ENCODE measurements at places on chromosomes 13 and 19.

GRCh38 chr19:41307954-41308449, 2.0 kb upstream of the CCDC97 start:
- DNase-seq: no peak

DNA sequence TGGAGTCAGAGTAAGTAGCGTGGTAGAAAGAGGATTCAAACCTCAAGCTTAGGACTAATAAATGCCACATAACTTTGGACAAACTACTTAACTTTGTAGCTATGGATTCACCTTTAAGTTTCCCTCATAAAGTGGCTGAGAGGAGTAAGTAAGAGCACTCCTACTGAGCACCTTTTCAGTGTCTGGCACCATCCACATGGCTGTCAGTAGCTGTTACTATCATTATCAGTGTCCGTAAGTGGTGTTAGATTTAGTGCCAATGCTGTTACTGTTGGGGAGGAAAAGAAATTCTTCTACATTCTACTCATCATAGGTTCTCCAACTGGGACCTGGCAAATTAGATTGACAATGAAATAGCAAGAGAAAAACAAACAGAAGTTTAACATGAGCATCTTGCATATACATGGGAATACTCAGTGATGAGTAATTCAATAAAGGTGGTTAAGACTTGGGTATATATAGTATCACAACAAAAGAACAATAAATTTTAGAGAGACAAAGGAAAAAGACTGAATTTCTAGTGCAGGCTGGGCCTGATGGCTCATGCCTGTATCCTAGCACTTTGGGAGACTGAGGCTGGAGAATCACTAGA, 165.6 kb upstream of the NBEA start:
- no peak for DNase-seq

GRCh38 chr19:37905946-37906868, at the start of gene WDR87:
Gene WDR87, minus strand, starts transcription at chr19:37906594. Its CDS starts 8,355 bp downstream, at chr19:37898239.
- DNase-seq: no peak

DNA sequence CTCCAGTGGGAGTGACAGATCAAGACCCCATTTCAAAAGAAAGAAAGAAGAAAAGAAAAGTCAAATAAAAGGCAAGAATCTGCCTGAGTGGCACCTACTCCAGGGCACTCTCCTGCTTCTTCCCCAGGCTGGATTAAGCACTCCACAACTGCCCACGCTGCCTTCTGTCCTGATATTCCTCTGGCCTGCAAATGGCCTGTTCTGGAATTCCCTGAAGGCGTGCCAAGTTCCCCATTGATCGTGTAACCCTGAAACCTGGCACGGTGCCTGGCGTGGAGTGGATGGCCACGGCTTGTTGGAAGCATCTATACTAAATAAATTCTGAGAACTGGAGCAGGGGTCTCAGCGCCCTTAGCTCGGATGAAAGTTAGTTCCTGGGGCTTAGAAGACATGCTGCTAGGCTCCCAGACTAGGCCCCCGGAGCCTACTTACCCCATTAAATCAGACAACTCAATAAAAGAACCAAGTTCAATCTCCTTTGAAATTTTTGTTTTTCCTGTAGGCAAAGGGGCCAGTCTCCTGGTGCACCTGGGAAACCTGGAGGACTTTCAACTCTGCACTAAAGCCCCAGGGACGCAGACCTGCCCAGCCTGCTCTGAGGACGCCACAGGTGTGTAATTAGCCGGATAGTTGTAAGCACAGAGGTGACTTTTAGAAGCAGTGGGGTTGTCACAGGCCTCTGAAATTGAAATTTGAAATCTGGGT, 21.9 kb downstream of the ANKRD27 start:
- DNase-seq: no peak

GRCh38 chr19:7535047-7535997, at the start of gene PNPLA6:
Gene PNPLA6, plus strand, starts transcription at chr19:7535717. Its CDS starts 72 bp downstream, at chr19:7535789.
- peak; percentile 97 for DNase-seq

GRCh38 chr19:42366673-42367072, 23.4 kb downstream of the CNFN start:
- DNase-seq: no peak

GRCh38 chr13:74678308-74678965, 544.2 kb upstream of the KLF12 start:
- DNase-seq: no peak

DNA sequence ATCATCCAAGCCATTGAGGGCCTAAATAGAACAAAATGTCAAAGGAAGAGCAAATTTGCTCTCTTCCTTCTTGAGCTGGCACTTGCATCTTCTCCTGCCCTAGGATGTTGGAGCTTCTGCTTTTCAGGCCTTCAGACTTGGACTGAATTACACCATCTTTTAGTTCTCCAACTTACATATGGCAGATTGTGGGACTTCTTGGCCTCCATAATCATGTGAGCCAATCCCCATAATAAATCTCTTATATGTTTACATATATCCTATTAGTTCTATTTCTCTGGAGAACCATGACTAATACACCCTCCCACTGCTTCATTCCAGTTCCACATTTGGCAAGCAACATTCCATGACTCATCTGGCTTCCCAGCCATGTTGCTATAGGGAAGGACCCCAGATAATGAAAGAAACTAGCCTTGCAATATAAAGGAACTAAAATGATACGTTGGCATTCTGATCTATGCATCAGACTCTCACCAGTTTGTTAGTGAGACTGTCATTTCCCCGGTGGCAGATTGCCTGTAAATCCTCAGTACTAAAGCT, 11.0 kb upstream of the ACOD1 start:
- peak; percentile 99 for DNase-seq

GRCh38 chr19:30784850-30785457, 412.8 kb downstream of the ZNF536 start:
- DNase-seq: peak; percentile 87

DNA sequence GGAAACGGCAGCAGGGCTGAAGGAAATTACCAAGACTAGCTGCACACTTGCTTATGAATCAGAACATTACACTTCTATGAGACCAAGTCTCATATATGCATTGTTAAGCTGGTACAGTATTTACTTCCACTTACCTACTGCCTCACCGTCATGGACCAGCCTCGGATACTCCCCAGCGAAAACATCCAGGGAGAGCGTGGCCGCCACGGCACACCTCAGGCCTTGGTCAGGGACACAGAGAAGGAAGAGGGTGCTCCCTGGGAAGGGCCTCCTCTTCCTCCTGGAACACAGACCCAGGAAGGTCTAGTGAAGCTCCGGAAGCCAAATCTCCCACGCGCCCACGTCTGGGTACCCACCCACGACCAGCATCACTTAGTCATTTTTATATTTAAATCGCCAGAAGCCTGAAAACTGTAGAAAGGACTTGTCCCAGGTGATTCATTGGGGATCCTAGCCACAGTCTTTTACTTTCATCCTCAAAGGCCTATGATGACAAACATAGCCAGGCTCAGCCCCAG, 24.4 kb upstream of the MTIF3 start:
- DNase-seq: no peak

DNA sequence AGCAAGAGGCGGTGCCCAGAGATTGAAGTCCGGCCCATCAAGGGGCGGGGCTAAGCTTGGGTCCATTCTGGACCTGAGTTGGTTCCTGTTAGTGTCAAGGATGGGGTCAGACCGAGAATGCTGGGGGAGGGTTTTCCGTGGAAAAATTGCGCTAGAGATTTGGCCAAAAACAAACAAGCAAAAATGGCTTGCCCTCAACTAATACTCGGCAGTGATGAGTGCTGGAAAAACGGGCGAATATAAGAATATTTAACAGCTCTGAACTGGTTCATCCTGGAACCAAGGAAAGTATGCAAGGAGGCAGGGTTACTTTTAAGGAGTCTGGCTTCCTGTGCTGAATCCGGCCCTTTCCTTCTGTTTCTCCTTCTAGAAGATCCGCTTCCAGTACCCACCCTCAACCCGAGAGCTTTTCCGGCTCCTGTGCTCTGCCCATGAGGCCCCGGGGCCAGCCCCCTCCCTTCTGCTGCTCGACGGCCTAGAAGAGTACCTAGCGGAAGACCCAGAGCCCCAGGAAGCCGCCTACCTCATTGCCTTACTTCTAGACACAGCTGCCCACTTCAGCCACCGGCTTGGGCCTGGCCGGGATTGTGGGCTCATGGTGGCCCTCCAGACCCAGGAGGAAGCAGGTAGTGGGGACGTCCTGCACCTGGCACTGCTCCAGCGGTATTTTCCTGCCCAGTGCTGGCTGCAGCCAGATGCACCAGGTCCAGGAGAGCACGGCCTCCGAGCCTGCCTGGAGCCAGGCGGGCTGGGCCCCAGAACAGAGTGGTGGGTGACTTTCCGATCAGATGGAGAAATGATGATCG, 880 bp downstream of the SWSAP1 start:
- peak; percentile 26 for DNase-seq

DNA sequence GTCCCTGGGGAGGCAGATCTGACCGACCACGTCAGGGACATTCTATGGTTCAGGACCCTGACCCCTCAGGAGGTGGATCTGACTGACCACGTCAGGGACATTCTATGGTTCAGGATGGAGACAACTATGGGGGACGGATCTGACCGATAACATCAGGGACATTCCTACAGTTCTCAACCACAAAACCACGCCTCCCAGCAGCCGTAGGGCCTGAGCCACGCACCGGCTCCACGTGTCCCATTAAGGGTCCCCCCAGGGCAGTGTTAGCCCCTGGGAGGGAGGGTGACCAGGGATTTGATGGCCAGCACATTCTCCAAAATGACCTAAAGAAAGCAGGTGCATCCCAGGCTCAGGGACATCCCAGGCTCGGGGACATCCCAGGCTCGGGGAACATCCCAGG, 49.0 kb upstream of the C13orf46 start:
- DNase-seq: no peak

GRCh38 chr13:28320884-28321574, 173.9 kb downstream of the FLT1 start:
- DNase-seq: no peak

- DNase-seq: no peak
Measured at GRCh38 chr13:52975161-52975560, 53.5 kb upstream of the OLFM4 start.

DNA sequence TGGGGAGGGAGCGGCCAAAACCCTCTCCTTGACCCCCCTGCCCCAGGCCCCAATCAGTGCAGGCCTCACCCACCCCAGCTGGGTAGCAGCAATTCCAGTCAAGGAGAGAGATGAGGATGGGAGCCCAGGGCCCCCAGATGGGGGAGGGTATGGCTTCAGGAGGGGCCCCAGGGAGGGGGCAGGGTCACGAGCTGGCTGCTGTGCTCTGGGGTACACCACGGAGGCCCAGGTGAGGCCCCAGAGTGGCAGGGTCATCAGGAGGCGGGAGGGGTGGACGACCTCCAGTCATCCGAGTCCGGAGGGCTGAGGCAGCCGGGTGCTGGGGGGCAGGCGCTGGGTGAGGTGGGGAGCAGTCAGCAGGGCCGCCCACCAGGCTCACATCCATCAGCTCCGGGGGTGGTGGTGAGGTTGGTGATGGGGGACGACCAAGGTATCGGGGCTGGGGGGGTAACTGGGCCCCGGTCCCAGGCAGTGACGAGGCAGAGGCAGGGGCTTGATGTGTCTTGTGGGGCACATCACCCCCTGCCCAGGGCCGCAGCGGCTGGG, 8.4 kb downstream of the DYRK1B start:
- DNase-seq: no peak

- DNase-seq: no peak
Measured at GRCh38 chr13:100584896-100585295, 3.7 kb downstream of the GGACT start.

DNA sequence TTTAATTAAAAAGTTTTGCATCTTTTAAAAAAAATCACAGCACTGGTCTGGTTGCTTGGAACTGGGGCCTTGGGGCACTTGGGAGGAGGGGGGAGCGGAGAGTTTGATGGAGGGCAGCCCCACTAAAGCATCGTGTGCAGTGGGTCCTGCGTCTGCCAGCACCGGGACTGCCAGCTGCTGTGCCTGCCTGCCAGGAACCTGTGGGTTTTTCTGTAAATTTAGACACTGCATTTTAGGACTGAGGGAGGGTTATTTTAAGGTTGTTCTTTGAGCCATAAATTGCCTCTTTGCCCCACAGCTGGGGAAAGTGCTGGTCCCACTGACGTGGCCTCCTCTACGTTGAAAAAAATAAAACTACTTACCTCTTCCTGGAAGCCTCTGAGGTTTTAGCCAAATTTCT, 2.9 kb downstream of the KLF2 start:
- DNase-seq: no peak

GRCh38 chr19:15869109-15869555, 28.7 kb downstream of the CYP4F2 start:
- peak; percentile 58 for DNase-seq

DNA sequence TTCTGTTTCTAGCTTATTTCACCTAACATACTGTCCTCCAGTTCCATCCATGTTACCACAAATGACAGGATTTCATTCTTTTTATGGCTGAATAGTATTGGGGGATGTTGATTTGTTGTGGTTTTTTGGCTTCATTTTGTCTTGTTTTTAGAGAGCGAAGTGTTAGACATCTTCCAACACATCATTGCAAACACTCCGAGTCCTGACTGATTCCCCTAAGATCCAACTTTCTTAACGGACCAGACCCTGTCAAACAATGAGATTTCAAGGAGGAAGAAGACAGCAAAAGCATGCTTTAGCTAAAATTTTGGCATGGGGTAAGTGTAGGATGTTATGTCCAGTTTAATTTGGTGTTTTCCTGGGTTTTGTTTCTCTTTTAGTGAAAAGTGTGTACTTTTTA, 3.8 kb upstream of the CASP14 start:
- no peak for DNase-seq

DNA sequence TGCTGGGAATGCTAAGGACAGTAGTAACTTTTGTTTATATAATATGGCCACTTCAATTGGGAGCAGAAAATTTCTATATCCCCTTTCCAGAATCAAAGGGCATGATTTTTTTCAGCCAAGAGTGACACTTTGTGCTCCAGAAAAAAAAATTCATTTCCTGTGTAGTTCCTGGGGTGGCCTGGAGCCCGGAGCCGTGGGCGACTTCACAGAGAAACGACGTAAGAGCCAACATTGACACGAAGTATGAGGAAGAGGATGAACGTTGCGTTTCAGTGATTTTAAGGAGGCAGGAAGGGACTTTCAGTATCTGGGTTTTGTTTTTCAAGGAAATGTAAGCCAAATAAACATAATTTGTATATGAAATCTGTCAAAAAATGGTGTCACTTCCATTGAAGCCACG, 187.6 kb downstream of the STK24 start:
- DNase-seq: no peak

DNA sequence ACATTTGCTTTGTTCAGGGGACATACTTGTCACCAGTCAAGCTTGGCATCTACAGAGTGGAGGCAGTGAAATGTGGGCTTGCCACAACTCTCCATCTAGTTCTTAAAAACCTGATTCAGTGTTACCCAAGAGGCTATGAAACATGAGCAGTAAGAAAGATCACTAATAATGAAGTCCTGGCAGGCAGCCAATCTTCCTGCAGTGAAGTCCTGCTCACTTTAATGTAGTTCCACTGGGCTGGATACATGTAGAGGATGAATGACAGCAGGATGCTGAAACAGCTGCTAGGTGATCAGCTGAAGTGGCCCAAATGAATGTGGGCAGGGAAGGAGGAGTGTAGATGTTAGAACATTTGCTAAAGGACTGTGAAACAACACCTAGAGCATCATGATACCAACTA, 1213.1 kb downstream of the OLFM4 start:
- DNase-seq: no peak

- no peak for DNase-seq
Measured at GRCh38 chr19:11191934-11192333, 5.4 kb downstream of the KANK2 start.

DNA sequence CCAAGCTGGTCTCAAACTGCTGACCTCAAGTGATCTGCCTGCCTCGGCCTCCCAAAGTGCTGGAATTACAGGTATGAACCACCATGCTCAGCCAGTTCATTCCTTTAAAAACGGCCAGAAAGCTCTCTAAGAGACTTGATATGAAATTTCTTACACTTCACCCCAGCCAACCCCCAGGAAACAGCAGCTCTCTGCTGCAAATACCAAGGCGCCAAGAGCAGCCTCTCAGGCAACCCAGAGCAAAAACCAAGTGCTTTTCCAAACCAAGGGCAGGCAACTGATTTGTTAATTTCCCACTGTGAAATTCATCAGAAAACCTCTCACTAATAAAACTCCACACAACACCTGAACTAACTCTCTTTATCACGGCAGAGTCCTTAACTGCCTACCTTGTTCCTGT, 44.9 kb downstream of the LATS2 start:
- DNase-seq: no peak

Data from suppressor macrophage treated with lipopolysaccharide for 1 hour (primary cell).